H1 (cell line): ENCODE measurements at places on chromosomes 7 and 10.
A peak's percentile ranks its signal among the peaks of the same experiment; 100 is the strongest.

DNA sequence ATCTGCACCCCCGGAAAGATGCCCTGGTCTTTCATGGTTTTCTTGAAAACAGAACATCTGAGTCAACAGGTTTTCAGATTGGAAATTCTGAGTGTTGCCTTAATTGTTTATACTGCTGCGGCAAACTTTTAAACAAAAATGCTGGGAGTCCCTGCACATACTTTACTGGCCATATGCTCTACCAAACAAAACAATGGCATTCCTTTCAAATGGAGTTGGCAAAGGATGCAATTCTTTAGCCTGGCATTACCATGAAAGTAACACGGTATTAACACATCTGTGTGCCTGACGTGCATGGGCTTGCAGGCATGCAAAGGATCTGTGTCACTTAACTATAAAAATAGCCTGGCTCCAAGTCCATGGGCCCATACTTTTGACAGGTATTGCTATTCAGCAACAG, 4.2 kb downstream of the INHBA start:
- no peak for DNase-seq
- no peaks in the 10 kb centered on the region for H3K27me3 ChIP-seq
- peaks cover 21% of the 10 kb centered on the region; the same call in 1 of the 2 replicates for H3K4me1 ChIP-seq
- no peaks in the 10 kb centered on the region for H3K36me3 ChIP-seq

DNA sequence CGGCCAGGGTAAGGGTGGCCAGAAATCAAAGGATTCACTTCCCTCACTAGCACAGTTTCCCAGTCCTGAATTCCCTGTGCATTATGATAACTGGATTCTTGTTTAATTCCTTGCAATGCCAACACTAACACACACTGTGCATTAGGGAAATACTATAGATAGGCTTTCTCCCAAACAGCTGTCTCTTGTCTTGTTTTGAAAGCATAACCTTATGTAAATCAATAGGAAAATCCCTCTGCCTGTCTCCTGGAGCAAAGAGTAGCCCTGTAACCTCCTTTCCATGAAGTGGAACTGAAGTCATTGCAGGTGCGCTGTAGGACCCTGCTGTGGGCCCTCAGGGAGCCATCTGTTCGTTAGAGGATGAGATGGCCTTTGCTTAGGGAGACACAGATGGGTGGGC, 82.8 kb upstream of the FAM171A1 start:
- H3K27me3 ChIP-seq = no peaks in the 10 kb centered on the region
- H3K27ac ChIP-seq = no peak overlapping the region
- DNase-seq = no peak

DNA sequence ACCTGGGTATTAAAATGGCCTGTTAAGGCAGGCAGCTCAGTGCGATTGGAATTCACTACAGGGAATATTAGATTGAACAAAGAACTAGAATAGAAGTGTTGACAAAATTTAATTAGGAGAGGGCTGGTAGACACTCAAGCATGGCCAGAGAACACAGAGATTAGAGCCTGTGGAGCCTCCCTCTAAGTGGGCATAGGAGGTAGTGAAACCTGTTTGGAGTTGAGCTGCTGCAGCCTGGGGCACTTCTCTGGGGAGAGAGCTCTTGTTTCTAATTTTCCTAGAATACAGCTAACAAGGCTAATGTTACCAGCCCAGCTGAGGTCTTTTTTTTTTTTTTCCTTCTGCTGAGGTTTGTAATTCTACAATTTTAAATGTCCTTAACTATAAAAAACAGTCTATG, 46.4 kb downstream of the TMEM168 start:
- H3K36me3 ChIP-seq = no peaks in the 10 kb centered on the region
- DNase-seq = no peak
- no peaks in the 10 kb centered on the region for H3K4me1 ChIP-seq
- H3K27ac ChIP-seq = no peak overlapping the region
- H3K27me3 ChIP-seq = no peaks in the 10 kb centered on the region

GRCh38 chr7:50739744-50740435, 42.8 kb downstream of the GRB10 start:
- no peaks in the 10 kb centered on the region for H3K36me3 ChIP-seq
- no peaks in the 10 kb centered on the region for H3K27me3 ChIP-seq
- H3K4me1 ChIP-seq = peaks cover 6% of the 10 kb centered on the region
- H3K4me3 ChIP-seq = no peak overlapping the region
- no peak overlapping the region for H3K27ac ChIP-seq
- no peak for DNase-seq

GRCh38 chr7:51471210-51471980, 154.8 kb upstream of the COBL start:
- no peak for DNase-seq
- no peak overlapping the region; the same call in 1 of the 2 replicates for H3K4me3 ChIP-seq
- no peaks in the 10 kb centered on the region for H3K36me3 ChIP-seq
- H3K27ac ChIP-seq = no peak overlapping the region

DNA sequence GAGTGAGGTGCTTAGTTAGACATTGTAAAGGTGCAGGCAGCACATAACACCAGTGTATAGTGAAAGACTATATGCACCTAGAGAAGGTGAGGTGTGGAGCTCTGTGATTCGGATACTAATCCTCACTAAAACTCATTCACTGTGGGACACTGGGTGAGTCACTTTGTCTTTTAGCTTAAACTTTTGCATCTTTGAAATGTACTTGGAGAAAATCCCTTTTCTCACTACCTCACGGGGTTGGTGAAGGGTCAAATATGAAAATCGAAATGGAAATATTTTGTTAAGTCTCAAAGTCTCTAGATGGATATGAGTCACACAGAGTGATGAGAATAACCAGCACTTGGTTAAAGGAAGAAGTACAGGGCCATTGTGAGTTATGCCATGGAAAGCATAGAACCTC, 38.0 kb downstream of the MDFIC start:
- H3K27me3 ChIP-seq = no peaks in the 10 kb centered on the region
- H3K27ac ChIP-seq = no peak overlapping the region
- H3K4me3 ChIP-seq = no peak overlapping the region
- no peaks in the 10 kb centered on the region for H3K4me1 ChIP-seq

GRCh38 chr10:130637089-130637676, 501.0 kb downstream of the GLRX3 start:
- peaks cover 3% of the 10 kb centered on the region for H3K4me1 ChIP-seq
- H3K27ac ChIP-seq = no peak overlapping the region
- no peaks in the 10 kb centered on the region for H3K36me3 ChIP-seq
- no peak overlapping the region for H3K4me3 ChIP-seq
- H3K27me3 ChIP-seq = no peaks in the 10 kb centered on the region
- no peak for DNase-seq

DNA sequence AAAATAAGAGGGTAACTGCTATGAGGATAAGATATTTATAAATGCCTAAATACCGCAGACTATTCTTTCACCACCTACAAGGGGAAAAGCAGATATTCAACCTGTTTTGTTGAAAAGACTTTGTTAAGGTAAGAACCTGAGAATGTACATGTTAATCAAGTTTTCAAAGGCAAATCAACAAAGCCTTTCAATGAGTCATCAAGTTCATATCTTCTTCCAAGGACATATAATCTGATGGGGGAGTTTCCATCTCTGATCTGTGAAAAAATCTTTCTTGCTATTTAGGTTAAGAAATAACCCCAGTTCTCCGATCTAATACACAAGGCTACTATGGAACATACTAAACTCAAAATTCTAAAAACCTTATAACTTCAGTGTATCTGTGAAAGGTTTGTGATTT, 40.0 kb upstream of the ANLN start:
- no peaks in the 10 kb centered on the region for H3K36me3 ChIP-seq
- no peaks in the 10 kb centered on the region for H3K27me3 ChIP-seq

DNA sequence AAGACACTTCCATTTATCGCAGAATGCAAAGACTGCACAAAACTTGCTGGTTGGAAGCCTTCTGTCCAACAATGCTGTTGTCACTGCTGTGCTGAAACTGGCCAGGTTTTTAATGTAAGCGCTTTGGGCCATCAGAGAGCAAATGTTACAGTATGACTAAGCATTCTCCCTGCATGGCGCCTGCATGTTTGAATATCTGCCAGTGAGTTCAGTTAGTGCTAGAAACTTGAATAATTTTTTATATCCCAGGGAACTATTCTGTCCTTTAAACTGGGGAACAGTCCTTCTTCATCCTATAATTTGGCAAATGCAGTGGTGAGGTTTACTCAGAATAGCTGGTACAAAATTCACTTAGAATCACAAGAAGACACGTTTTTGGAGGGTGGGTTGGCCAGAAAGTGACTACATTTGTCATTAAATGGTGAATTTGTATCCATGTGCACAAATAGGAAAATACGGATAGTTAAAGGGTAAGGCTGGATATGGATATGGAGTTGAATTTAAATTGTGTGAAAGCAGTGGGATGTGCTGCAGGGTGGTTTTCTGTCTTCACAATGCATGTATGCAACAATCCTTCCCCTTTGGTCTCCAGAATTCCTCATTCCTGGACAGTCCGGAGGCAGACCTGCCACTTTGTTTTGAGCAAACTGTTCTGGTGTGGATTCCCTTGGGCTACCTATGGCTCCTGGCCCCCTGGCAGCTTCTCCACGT, 1.7 kb downstream of the ABCC2 start:
- DNase-seq = no peak
- H3K4me1 ChIP-seq = peaks cover 12% of the 10 kb centered on the region
- H3K36me3 ChIP-seq = no peaks in the 10 kb centered on the region
- H3K27me3 ChIP-seq = no peaks in the 10 kb centered on the region
- no peak overlapping the region for H3K4me3 ChIP-seq

DNA sequence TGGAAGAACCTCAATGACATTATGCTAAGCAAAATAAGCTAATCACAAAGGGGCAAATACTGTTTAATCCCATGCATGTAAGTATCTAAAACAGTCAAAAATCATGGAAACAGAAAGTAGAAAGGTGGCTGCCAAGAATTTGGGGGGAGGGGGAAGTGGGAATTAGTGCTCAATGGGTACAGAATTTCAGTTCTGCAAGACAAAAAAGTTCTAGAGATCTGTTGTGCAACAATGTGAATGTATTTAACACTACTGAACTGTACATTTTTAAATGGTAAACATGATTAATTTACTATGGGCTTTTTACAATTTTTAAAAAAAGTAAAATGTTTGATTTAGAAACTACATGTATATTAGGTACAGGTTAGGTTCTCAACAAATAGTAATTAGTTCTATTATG, 11.9 kb downstream of the EZH2 start:
- no peak for DNase-seq
- H3K4me1 ChIP-seq = no peaks in the 10 kb centered on the region
- H3K27me3 ChIP-seq = no peaks in the 10 kb centered on the region

- H3K4me1 ChIP-seq = no peaks in the 10 kb centered on the region
- no peaks in the 10 kb centered on the region for H3K36me3 ChIP-seq
- no peak overlapping the region for H3K27ac ChIP-seq
- no peak for DNase-seq
- peak overlapping the region; percentile 56 for H3K4me3 ChIP-seq
- no peaks in the 10 kb centered on the region for H3K27me3 ChIP-seq
Observed at GRCh38 chr7:5295039-5296014, 12.6 kb downstream of the SLC29A4 start.

DNA sequence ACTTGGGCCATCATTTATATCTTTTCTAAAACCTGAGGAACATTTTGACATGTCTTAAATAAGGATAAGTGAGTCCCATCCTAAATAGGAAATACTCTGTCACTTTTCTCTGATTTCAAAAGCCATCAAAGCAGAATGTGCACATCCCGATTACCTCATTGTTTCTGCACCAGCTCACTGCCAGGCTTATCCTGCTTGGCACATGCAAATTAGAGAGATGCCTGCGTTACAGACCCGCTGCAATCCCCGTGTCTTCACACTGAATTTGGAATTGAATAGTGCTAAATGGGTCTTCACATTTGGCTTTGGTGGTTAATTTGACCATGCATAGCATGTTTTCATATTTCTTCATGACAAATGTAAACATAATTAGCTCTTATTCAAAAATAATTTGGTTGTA, 279.5 kb downstream of the WDR37 start:
- H3K4me3 ChIP-seq = no peak overlapping the region
- H3K36me3 ChIP-seq = no peaks in the 10 kb centered on the region
- no peak for DNase-seq
- no peak overlapping the region for H3K27ac ChIP-seq
- H3K27me3 ChIP-seq = no peaks in the 10 kb centered on the region; the same call in 1 of the 2 replicates
- H3K4me1 ChIP-seq = no peaks in the 10 kb centered on the region

DNA sequence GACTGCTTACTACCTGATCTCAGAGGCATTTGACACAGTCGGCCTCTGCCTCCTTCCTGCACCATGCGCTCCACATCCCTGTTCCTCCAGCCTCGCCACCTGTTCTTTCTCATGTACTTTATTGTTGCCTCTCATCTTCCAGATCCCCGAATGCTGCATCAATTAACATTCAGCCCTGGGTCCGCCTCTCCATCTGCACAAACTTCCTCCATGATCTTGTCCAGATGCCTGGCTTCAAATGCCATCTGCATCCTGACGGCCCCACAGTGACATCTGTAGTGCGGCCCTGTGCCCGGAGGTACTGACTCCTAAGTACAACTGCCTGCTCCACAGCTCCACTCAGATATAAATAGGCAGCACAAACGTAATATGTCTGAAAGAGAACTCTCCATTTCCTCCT, 51.2 kb upstream of the STK17A start:
- no peaks in the 10 kb centered on the region for H3K4me1 ChIP-seq
- H3K27me3 ChIP-seq = no peaks in the 10 kb centered on the region
- H3K27ac ChIP-seq = no peak overlapping the region

DNA sequence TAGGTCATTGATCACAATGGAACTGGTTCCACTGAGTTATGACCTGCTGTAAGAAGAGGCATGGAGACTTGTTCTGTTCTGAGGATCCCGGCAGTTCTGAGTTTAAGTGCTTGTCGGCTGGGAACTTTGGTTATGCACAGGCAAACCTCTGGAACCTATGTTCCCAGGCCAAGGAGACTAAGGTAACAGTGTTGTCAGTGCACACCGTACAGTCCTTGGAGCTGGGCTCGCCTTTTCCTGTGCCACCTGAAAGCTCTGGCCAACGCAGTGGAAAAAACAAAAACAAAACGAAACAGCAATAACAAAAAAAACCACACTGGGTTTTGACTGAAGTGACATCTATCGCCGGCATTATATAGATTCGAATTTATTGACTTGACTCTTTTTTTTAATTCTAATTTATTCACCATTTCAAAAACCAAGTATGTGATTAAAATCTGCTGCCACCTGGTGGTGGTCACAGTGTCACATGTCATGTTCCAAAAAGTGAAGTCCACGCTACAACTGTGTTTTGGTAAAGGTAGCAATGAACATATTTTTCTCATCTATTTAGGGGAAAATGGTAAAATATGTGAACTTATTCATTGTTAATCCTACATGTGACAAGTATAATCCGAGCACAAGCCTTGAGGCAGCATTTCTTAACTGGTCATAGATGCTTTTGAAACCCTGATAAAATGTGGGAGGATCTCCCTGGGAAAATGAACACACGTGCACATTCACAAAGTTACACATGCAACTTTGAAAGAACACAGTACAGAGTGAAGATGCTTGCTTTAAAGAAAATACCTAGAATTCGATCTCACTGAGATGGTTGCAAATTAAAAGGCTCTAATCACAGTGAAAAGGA, 113.8 kb upstream of the PPP2R2D start:
- H3K27ac ChIP-seq = no peak overlapping the region
- no peak for DNase-seq
- H3K4me3 ChIP-seq = no peak overlapping the region
- H3K27me3 ChIP-seq = no peaks in the 10 kb centered on the region
- H3K4me1 ChIP-seq = peaks cover 7% of the 10 kb centered on the region
